ENCODE measurements at places on chromosomes 1 and 21. TPM values are rescaled to one million over a fixed set of nuclear protein-coding genes. Genes with fewer than 3 reads are reported as not detected.

DCLRE1B gene
- 2.0 TPM for total RNA-seq

DNM3 gene
- total RNA-seq: 2.5 TPM

CD5L gene
- 0.67 TPM for total RNA-seq

DNALI1 gene
- 2.0 TPM for total RNA-seq

SYT6 gene
- not detected for total RNA-seq

MPL gene
- total RNA-seq: 0.38 TPM

GJC2 gene
- total RNA-seq: 0.67 TPM

MAP3K7CL gene
- total RNA-seq: 6.3 TPM

RGS16 gene
- total RNA-seq: 9.3 TPM
